Stimulated activated CD8-positive, alpha-beta memory T cell treated with anti-CD3 and anti-CD28 coated beads, Interleukin-15, amount 100 ng/mL, for 4 hours (primary cell): ENCODE measurements at places on chromosomes 1 and 21.

- DNase-seq: no peak
Observed at GRCh38 chr1:172003766-172004530, 162.7 kb downstream of the DNM3 start.

DNA sequence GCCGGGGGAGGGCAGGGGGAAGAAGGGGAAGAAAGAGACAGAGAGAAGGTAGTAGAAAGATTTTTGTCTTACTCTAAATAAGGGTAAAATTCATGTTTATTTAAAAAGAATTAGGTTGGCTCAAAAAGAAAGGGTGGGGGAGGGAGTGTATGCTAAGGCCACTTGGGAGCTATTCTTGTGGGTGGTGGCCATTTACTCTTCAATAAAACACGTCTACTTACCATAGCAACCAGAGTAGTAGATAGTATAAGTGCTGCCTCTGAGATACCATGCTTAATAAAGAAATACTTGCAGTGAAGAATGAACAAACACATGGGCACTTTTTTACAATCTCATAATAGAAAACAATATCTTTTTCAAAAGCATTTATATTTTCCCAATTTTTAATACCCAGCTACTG lies 538.1 kb upstream of the PTBP2 start:
- DNase-seq: no peak

GRCh38 chr21:22211943-22212342 lies 1213.7 kb downstream of the NCAM2 start:
- DNase-seq: no peak

DNA sequence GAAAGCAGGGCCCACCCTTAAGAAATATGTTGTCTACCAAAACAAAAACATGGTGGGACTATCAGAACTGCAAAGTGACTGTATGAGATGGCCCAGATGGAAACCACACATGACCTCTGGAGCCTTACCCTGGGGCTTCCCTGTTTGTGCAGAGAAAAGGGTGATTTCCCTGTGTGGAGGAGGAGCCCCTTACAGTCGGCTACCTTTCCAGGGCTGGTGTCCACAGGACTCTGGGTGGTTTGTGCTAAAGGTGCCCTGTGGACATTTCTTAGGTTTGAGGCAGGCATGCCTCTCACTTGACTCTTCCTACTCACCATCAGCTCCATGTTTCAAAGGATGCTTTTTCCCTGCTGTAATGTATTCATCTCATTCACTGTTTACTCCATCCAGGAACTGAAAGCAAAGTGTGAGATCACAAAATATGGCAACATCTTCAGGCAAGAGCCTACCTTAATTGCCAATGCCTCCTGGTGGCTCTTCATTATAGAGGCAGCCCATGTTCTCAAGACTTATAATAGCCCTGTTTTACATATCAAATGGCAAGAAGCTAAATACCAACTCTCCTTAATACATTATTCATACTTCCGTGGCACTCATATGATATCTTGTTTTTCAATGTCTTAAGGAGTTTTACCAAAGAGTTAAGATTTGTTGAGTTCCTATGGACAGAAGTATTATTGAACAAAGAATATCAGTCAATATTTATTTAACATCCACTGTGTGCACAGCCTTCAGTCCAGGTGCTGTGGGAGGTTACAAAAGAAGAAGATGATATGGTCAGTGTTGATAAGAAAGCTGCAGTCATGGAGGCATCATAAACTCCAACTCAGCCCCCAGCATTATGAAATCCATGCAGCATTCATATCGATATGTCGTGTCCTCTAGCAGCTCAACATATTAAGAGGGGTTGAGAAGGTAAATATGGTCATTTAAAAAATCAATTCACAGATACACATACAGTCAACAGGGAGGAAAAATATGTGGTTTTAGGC lies 15.5 kb upstream of the TFF3 start:
- no peak for DNase-seq

- DNase-seq: no peak
Observed at GRCh38 chr1:225642177-225642576, 10.7 kb downstream of the ENAH start.

DNA sequence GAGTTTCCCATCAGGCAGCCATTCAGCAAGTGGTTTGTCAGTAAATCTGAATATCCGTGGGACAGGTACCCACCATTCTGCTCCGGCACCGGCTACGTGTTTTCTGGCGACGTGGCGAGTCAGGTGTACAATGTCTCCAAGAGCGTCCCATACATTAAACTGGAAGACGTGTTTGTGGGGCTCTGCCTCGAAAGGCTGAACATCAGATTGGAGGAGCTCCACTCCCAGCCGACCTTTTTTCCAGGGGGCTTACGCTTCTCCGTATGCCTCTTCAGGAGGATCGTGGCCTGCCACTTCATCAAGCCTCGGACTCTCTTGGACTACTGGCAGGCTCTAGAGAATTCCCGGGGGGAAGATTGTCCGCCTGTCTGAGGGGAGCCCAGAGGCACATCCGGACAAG lies 48.4 kb downstream of the B3GALT5 start:
- no peak for DNase-seq

DNA sequence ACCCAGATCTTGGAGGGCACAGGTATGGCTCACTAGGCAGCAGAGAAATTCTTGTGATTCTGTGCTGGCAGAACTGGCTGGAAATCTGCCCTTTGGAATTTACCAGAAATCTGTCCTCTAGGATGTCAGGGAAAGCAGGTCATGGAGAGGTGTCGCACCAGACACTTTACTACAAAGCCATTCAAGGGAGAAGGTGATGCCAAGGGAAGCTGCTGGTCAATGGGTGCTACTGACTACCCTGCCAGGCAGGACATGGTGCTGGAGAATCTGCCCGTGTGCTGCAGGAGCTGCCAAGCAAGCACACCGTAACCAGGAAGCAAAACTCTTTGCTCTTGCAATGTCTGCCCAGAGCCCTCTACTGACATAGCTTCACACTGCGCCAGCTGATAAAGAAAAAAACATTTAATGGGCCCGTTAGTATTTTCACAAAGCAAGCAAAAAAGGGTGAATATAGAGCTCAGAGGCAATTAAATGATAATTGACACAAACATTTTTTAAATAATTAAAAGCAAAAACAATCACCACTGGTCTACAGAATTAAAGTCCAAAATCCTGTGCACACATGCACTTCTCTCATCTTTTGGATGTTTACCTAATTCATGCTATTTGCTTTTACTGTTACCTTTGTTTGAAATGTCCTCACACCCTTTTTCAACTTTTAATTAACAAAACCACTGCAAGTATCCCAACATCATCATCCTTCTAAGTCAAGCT lies 7.2 kb upstream of the FBXO28 start:
- no peak for DNase-seq

GRCh38 chr21:35333831-35334618 lies 284.9 kb upstream of the RUNX1 start:
- no peak for DNase-seq

GRCh38 chr1:40477678-40478053 lies 576 bp downstream of the ZFP69 start:
- DNase-seq: no peak

DNA sequence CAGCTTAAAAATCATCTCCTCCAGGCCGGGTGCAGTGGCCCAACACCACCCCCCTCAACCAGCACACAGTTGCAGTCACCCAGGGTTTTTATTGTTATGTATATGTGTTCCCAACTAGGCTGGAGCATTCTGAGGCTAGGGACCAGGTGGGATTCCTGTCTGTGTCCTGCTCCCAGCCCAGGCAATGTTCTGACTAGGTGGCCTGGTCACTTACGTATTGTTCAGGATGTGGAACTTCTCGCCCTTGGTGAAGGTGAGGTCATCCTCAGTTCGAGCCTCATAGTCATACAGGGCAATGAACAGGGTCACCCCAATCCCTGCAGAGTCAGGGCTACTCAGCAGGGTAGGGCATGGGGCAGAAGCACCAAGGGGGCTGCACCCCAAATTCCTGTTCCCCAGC lies 12.2 kb downstream of the FGR start:
- no peak for DNase-seq

GRCh38 chr1:162329826-162330225 lies 46.8 kb downstream of the SPATA46 start:
- no peak for DNase-seq

GRCh38 chr1:2155788-2156187 lies 38.8 kb downstream of the FAAP20 start:
- DNase-seq: no peak

DNA sequence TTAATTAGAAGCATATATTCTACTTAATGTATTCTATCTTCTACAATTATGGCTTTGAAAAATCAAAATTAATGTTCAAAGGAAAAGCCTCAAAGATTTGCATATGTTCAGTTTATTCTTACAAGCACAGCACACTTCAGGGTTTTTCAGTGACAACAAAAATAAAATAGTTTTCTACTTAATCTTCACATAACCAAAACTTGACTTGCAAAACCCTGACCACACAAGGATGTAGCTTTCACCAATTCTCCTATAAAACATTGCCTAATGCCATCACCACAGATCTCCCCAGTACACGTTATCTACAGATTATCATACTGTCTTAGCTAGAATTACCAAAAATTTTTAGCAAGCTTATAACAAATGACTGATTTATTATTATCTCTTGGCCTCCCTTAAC lies 23.3 kb downstream of the LPAR3 start:
- no peak for DNase-seq

DNA sequence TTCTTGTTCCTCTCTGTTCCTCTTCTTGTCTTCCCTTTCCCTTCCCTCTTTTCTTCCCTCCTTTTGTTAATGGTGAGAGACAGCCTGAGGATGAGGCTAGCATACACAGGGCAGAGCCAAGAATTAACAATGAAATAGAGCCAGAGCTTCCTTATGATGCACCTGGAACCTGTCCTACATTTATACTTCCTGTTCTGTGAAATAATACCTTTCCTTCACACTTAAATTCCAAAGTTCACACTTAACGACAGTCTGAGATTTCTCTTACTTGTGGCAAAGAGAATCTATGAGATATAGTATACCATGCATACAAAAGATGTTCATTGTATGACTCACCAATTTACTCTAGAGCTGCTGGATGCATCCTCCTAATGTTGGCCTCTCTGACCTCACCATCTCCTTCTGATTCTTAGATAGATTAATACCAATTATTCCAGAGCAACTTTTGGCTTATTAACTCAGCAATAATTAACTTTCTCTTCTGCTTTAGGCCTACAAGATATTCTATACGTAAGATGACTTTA lies 30.8 kb upstream of the TSNAX start:
- no peak for DNase-seq

- DNase-seq: no peak
Observed at GRCh38 chr1:238764779-238765178, 621.6 kb upstream of the CHRM3 start.

DNA sequence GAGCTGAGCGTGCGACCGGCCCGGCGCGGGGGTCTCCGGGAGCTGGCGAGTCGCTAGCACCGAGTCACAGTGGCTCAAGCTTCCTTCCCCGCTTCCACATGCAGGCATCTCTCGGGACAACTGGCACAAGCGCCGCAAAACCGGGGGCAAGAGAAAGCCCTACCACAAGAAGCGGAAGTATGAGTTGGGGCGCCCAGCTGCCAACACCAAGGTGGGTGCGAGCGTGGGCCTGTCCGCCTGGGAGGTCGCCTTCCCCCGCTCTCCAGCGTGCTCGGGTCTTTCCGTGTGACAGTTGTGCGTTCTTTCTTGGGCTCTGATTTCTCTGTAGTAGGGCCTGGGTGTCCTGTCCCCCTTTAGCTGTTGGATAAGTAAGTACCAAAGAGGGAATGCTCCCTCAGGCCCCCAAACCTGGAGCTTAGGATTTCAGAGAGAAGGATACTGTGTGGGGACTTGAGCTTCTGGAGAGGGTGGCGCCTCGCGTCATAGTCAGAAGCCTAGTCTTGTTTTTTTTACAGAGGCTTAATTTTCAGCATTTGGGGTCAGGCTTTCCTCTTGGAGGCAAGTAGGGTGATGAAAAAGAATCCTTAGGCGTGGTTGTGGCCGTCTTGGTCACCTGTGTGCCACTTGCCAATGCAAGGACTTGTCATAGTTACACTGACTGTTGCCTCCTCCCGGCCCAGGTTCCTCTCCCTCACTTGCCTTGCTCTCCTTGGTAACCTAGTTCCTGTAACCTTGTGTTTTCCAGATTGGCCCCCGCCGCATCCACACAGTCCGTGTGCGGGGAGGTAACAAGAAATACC lies 790 bp downstream of the RPS8 start:
- DNase-seq: peak; percentile 42

- DNase-seq: no peak
Observed at GRCh38 chr1:171563675-171564074, 58.4 kb upstream of the MYOCOS start.

- no peak for DNase-seq
Observed at GRCh38 chr1:208465786-208466590, 221.8 kb upstream of the PLXNA2 start.

- DNase-seq: peak; percentile 92
Observed at GRCh38 chr1:109113590-109114341, at the start of gene ELAPOR1. ELAPOR1 (plus strand) TSS chr1:109114115; CDS start chr1:109114184, 69 bp downstream.

DNA sequence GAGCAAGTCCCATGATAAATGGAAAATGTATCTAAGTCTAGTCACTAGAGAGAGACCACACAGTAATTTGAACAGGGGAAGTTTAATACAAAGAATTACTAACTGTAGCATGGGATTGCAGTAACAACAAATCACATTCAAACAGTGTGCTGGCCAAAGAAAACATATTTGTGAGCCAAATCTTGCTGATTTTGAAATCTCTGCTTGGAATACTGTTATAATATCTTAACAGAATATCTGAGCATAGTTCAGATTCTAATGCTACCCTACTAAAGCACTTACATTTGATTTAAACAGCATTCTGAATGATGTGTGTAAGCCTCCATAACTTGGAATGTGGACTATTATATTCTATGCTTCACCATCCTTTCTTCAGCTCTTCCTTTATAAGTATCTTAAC lies 270.0 kb upstream of the BRINP3 start:
- DNase-seq: no peak

- DNase-seq: peak; percentile 63
Observed at GRCh38 chr1:156114101-156114918, at the start of gene LMNA. LMNA (plus strand) TSS chr1:156114711; CDS start chr1:156114919, 208 bp downstream.

GRCh38 chr1:107669996-107670395 lies 295.0 kb downstream of the VAV3 start:
- no peak for DNase-seq

GRCh38 chr1:101308935-101309333 lies 72.1 kb downstream of the S1PR1 start:
- DNase-seq: no peak

- no peak for DNase-seq
Observed at GRCh38 chr1:224333309-224333926, 3.4 kb upstream of the NVL start.

DNA sequence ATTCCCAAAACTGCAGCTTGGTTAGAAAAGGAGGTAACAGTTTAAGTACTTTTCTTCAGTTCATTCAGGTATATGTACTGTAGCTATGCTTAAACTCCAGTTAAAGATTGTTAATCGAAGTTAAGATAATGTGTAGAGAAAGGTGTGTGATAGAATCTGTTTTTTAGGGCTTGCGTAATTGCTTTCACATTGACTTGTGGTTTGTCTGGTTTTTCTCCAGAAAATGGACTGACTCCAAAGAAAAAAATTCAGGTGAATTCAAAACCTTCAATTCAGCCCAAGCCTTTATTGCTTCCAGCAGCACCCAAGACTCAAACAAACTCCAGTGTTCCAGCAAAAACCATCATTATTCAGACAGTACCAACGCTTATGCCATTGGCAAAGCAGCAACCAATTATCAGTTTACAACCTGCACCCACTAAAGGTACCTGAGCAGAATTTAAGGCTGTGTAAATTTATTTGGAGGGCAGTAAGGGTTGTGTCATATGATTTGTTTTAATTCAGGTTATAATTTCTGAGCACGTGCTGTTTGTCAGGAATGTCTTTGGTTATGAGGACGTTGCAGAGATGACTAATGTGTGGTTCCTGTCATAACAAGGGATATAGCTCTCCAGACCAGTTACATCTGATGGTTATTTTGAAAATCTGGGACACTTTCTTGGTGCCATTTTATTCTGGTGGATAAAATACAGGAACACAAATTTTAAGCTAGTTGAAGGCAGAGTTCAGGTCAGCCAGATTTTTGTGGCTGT lies 26.0 kb downstream of the ATF6 start:
- DNase-seq: no peak

GRCh38 chr1:162141281-162142054 lies 72.0 kb downstream of the NOS1AP start:
- no peak for DNase-seq
